ENCODE measurements at places on chromosomes 16 and 17.

- no peak for DNase-seq
These were observed 195.6 kb downstream of the CCDC182 start for GRCh38 chr17:57549468-57549867.

GRCh38 chr16:89548344-89549006 is 12.0 kb upstream of the RPL13 start:
- no peak for DNase-seq

DNA sequence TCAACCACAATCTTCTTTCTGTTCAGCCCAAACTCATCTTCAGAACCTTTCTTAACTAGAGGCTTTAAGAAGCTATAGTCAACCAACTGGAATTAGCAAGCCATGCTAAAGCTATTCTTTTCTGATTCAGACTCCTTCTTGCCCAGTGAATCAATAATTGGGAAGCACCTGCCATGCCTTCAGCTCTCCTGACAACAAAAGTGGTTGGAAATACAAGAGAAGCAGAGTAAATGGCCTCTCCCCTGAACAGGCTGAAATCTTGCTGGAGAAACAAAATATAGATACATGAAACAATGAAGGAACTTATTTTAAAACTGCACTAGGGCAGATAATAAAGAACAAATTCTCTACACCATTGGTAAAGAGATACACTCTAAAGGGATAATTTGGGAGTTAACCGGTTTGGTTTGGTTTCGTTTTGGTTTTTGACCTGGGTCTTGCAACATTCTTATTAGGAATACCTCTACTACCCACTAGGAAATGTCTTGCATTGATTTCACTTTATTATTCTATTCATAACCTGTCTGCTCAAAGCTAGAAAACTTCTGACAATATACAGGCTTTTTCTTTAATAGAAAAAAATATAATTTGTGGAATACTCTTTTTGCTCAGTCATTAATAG is 173.6 kb upstream of the DYNLRB2 start:
- DNase-seq = no peak

DNA sequence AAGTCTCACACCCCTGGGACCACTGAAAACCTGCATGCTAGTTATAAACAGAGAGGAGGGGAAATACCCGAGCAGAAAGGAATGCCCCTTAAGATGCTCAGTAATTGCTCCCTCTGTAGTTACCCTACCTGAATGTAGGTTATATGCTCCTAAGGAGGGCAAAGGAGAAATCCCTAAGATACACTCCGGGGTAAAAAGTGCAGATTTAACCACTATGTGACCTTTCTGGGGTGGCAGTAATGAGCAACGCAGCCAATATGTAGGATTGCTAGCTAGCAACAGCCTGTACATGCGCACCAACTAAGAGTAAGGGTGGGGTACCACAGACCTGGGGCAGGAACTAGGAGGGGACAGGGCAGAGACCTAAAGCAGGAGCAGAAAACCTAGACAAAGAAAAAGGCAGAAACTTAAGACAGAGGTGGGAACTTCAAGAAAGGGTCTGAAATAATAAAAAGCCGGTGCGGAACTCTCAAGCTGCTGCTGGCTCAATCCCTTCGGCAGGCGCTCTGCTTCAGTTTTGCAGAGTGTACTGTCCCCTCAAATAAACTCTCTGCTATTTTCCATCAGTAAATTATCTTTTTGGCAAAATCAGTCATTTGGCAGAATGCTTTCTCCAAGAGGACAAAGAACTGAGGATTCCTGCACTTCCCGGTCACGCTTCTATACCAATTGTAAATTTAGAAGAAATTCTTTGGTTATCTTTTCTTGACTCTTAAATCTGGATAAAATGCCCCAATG is 823.8 kb downstream of the CDH11 start:
- DNase-seq = no peak

DNA sequence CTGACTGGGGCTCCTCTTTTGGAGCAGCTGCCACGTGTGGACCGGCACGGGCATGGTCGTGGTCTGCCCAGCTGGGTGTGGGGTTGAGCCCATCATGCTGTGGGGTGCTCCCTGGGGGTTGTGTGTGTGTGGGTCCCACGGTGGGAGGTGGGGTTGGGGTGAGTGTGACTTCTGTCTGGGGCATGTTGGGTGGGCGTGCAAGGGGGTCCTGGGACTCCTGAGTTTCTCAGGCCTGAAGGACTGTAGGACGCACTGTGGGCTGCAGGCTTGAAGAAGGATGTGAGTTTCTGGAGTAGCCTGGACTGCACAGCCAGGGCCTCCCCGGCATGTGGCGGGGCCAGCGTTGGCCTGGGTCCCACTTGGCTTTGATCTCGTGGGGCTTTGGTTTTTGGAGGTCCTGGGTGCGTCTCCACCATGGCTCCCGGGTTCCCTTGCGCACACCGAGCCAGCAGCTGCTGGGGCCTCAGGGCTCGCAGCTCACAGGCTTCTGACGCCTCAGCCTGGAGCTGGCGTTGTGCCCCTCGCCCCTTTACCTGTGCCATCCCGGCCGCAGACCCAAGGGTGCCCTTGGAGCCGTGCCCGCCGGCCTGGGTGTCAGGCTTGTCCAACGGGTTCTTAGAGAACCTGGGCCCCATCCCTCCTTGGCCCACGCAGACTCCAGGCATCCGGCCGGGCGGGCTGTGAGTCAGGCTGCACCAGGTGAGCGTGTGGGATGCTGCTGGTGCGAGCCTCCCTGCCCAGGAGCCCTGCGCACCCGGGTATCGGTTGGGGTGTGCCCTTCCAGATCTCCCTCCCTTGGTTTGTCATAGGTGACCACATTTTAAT is 34.4 kb upstream of the ZNF750 start:
- no peak for DNase-seq
